ENCODE measurements at places on chromosomes 1 and 21.

GRCh38 chr1:62439652-62440371, 3.0 kb downstream of the USP1 start:
- no peak for DNase-seq

- no peak for DNase-seq
Observed at GRCh38 chr21:22062472-22063139, 1064.4 kb downstream of the NCAM2 start.

- DNase-seq, result no peak
Observed at GRCh38 chr1:39409055-39409816, 82.2 kb upstream of the BMP8A start.

DNA sequence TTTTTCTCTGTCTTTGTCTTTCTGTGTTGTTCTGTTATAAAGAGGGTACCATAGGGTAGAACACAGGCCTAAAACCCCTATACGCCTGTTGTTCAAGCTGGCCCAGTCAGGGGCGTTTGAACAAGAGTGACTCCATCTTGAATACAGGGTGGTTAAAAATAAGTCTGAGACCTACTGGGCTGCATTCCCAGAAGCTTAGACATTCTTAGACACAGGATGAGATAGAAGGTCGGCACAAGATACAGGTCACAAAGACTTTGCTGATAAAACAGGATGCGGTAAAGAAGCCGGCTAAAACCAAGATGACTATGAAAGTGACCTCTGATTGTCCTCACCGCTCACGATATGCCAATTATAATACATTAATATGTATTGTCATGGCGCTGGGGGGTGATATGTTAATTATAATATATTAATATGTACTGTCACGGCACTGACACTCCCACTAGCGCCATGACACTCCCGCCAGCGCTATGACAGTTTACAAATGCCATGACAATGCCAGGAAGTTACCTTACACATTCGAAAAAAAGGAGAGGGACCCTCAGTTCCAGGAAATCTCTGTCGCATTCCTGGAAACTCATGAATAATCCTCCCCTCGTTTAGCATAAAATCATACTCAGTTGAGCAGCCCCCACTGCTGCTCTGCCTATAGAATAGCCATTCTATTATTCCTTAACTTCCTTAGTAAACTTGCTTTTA, 58.5 kb upstream of the KLHDC7A start:
- DNase-seq, result no peak

GRCh38 chr1:59318271-59318860, 21.5 kb downstream of the FGGY start:
- no peak for DNase-seq

DNA sequence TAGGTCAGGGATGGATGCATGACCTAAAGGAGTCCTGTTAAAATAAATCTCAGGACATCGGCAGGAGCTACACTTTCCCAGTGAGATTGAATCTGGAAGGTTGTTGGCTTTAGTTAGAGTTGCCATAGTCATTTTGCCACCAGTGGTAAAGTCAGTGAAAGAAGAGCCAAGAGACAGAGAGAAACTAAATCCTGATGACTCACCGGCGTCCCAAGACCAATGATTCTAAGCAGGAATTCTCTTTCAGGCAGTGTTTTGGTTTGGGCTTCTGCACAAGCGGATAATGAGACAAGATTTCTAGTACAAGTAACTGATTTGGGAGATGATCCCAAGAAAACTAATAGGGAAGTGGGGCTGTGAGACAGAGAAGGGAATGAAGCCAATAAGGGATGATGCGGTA, 88.8 kb upstream of the ETS2 start:
- no peak for DNase-seq

GRCh38 chr1:208587110-208587509, 342.9 kb upstream of the PLXNA2 start:
- DNase-seq, result no peak

DNA sequence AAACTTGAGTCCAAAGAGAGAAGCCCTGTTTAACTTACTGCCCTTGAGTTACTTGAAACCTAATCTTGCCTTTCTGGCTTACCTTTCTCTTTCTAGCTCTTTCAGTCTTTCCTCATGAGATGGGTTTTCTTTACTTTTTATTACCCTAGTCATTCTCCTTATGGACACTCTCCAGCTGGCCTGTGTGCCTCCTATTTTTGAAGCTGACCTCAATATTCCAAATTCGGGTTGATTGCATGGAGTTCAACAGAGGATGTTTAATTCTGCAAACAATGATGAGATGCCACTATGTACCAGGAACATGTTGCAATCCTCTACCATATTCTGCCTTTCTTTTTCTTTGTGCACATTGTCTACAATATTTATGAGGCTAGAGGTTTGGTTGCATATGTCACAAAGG, 20.7 kb downstream of the DNAJC6 start:
- DNase-seq, result no peak

DNA sequence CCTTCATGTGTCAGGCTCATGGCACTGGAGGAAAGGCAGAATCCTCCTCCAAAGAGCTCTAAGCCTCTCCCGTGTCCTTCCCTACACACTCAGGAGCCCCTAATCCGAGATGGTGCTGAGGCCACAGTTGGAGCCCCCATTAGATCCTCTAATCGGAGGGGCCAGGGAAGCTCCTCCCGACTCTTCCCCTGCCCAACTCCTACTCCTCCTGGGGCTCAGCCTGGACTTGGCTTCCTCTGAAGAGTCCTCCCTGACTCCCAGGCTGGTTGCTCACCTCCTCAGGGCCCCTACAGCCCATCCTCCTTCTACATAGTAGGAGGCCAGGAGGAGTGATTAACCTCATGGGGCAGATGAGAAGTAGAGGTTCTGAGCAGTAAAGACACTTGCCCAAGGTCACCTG, 21.3 kb upstream of the CDCP2 start:
- no peak for DNase-seq

GRCh38 chr1:22805672-22806038, 95.0 kb downstream of the EPHB2 start:
- DNase-seq, result no peak

DNA sequence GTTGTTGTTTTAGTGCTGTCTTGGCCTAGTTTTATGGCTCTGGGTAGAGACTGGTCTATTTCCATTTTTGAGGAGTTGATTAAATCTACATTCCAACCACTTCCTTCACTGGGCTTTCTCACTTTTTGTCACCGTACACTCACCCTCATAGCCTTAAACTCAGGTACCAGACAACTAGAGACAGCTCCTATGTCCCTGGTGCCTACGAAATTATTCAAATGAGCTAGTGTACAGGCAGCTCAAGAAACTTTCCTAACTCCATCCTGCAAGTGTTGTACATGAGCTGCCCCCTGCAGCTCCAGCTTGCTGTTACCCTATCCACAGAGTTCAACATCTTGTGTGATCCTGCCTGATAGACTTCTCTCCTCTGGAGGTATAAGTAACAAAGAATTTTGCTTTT, 704.8 kb upstream of the RGS18 start:
- no peak for DNase-seq

GRCh38 chr1:99004861-99005442, at the start of gene PLPPR5:
Gene PLPPR5, minus strand, starts transcription at chr1:99004861. Its CDS starts 190 bp downstream, at chr1:99004671.
- peak; percentile 32 for DNase-seq

- DNase-seq, result no peak
Observed at GRCh38 chr1:169395955-169396354, 28.0 kb downstream of the BLZF1 start.

DNA sequence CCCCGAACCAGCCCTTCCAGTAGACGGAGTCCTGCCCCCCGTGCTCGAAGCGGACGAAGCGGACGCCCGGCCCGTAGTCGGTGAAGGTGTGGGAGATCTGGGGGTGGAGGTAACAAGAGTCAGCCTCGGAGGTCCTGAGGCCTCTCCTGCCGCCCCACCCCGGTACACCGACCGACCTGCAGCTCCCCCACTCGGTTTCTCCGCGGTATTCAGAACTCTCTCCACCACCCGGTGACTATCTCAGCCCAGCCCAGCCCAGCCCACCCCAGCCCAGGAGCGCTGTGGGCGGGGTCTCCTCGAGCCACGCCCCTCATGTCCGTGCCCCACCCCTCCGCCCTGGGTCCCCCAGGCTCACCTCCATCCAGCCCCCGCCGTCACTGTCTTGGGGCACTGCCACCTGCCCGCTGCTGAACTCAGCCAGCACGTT, 5.5 kb downstream of the FBXO2 start:
- DNase-seq, result peak; percentile 19

GRCh38 chr1:228349701-228350171, 56.9 kb downstream of the TRIM11 start:
- no peak for DNase-seq

DNA sequence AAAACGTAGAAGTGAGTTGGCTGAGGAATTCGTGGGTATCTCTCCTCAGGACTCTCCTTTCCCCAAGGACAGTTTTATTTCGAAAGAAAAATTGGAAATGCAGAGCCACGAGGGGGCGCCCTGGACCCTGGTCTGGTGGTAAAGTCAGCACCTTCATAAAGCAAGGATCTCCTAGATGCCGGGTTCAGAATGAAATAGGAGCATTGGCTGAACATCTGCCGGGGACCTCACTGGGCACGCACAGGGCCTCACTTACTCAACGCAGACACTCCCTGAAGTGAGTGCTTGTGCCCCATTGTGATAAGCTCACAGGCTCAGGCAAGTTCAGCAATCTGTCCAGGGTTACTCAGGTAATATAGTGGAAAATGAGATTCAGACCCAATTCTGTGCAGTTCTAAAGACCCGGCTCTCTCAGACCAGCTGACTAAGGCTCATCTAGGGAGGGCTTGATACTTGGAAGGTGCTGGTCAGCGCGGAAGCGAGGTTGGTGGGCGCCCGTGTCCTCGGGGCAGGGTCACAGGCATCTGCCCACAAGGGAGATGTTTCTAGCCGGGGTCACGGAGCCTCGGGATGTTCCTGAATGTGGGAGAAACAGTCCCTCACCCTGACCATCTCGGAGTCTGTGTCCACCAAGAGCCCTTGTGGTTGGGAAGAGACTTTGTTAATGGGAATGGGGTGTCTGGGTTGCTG, 55.7 kb upstream of the ETV3 start:
- DNase-seq, result peak; percentile 91

DNA sequence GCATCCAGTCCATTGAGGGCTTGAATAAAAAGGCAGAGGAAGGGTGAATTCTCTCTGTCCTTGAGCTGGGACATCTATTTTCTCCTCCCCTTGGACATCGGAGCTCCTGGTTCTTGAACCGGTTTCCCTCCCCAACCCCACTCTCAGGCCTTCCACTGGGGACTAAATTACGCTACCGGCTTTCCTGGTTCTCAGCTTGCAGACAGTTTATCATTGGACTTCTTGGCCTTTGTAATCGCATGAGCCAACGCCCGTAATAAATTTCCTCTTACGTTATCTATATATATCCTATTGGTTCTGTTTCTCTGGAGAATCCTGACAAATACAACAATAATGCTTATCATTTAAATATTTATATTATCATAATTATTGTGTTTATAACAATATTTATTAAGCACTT, 20.4 kb upstream of the COL9A2 start:
- DNase-seq, result no peak

DNA sequence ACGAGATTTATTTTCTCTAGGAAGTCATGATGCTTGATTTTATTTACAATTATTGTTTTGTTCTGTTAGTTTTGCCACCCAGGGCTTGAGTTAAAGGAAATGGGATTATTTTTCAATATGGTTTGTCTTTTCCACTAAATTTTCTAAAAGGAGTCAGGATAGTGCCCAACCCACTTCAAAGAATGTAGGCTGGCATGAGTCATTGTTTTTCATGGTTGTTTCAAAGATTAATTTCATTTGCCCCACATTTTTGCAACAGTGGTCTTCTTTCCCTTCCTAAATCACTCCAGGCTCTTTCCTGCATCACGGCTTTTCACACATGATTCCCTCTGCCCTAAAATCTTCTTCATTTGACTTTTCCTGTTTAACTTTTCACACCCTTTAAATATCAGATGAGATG, 2.5 kb downstream of the SLAMF6 start:
- no peak for DNase-seq

GRCh38 chr21:35035581-35035980, 13.5 kb downstream of the RUNX1 start:
- no peak for DNase-seq

DNA sequence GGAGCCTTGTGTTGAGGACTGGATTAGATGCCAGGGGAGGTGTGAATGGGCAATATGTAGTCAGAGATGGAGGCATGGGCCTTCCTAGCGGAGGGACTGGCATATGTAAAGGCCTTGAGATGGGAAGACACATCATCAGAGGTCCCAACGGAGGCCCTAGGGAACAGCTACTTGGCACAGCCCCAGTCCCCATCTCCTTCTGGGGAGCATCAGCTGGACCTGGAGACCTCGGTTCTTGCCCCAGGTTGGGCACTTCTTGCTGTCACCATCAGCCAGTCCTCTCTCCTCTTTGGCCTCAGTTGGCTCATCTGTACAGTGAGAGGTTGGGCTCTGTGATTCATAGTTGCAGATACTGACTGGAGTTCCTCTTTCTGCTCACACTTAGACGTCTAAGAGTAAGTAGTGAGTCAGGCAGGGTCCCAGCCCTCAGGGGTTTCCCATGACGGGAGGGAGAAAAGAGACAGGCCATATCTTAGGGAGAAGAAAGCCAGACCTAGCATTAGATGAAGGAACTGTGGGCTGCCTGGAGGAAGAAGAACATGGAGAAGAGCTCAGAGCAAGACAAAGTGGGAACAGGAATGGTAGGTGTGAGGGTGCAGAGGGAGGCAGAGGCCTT, 3.4 kb upstream of the MARCKSL1 start:
- DNase-seq, result no peak

DNA sequence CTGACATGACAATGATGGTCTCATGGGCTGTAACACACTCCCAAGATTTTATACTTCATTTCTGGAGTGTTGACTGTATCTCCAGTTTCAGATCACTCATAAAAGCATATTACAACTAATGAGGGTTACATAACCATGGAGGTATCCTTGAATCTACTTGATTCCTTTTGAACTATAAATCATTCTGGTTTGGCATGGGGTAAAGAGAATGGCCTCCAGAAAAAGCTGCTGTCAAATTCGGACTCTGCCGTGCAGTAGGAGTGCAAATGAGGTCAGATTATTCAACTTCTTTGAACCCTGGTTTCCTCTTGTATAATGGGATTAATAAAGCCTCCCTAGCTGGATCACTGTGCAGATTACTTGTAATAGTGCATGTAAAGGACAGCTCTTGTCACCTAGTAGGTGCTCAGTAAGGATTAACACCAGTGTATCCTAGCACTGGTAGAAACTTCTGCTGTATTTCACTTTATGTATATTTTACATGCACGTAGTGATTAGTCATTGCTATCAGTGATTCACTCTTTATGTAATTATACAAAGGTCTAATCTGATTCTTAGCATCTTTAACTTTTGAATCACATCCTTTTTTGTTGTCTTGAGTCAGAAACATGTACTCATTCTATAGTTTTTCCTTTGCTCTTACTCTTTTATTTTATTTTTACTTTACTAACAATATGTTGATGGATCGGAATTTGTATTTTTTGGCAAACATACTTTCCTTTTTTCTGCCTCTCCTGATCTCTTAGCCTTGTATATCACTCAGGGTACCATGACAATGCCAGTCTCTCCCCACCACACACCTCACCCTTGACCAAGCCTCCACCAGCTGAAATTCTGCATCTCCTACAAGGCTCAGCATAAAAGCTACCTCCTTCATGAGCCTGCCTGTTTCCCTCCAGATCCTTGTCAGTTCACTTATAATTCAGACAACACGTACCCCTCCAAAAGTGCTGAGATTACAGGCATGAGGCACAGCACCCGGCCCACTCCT, 3.2 kb downstream of the LRRC8C start:
- DNase-seq, result no peak

All from Calu3 (cell line).